Hippocampal formation (tissue), 2 donors: ENCODE measurements at places on chromosomes 7 and 10.

DNA sequence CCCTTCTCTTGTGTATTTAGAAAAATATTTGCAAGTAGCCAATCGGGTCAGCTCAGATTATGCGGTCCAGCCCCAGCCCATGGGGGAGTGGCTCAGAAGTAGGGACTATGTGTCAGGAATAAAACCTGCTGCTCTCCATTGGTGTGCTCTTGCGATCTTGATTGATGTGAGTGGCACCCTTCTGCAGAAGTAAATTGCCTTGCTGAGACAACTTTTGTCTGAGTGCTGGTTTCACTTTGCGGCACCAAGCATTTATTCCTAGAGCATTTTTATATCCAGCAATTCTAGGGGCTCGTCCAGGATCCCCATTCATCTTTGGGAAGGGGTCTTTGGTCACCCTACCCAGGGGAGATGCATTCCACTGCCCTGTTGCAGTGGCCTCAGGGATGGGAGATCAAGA lies 26.1 kb upstream of the FAM221A start:
- DNase-seq, result no peak

GRCh38 chr10:77333610-77334340 lies 303.8 kb downstream of the KCNMA1 start:
- DNase-seq, result no peak

DNA sequence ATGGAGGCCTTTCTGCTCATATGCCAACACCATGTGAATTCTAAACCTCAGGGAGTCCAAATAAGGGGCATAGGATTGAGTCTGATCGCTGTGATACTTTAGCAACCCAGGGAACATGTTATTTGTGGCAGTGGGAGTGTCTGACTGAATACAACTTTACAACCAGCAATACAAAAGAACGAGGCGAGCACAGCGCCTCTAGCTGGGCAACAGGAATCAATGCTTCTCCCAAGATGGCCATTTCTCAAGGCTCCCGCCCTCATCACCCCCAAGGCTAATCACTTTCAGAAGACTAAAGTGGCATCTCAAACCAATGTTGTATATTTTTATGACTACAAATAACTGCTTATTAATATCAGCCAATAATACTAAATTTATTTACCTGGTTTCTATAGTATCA lies 28.1 kb downstream of the YWHAG start:
- no peak for DNase-seq

- no peak for DNase-seq
Measured at GRCh38 chr7:140621401-140622021, 19.1 kb downstream of the DENND2A start.

DNA sequence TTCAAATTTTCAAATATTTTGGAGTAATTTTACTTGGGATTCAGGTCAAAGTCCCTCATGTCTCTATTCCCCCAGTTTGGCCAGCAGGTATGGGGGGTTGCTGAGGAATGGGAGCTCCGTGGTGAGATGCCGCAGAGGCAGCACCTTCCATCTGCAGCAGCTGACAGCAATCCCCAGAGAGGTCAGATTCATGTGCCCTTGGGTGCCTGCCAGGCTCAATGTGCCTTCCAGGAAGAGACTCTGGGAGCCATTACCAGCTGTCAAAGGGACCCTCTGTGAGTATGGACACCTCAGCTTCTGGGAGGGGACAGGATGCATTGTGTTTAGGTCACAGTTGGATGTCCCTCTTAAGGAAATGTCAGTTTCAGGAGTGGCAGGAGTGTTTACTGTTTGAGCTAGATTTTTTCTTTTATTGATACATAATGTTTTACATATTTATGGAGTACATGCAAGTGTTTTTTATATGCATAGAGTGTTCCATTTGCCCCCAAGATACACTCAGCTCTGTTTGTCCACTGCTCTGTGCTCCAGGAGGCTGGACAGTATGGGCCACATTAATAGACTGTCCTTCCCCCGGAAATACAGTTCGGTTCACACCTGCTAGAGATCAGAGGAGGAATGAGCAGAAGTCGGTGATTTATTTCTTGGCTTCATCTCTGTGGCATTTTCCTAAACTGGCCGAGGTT lies 75.3 kb upstream of the GRB10 start:
- DNase-seq, result no peak

GRCh38 chr10:131692686-131693334 lies 208.0 kb upstream of the PPP2R2D start:
- DNase-seq, result no peak

GRCh38 chr10:1605999-1606940 lies 131.1 kb downstream of the ADARB2 start:
- no peak for DNase-seq

- no peak for DNase-seq
Measured at GRCh38 chr10:113585949-113586348, 33.1 kb downstream of the HABP2 start.

- no peak for DNase-seq
Measured at GRCh38 chr7:135151132-135151531, 3.3 kb downstream of the TMEM140 start.

DNA sequence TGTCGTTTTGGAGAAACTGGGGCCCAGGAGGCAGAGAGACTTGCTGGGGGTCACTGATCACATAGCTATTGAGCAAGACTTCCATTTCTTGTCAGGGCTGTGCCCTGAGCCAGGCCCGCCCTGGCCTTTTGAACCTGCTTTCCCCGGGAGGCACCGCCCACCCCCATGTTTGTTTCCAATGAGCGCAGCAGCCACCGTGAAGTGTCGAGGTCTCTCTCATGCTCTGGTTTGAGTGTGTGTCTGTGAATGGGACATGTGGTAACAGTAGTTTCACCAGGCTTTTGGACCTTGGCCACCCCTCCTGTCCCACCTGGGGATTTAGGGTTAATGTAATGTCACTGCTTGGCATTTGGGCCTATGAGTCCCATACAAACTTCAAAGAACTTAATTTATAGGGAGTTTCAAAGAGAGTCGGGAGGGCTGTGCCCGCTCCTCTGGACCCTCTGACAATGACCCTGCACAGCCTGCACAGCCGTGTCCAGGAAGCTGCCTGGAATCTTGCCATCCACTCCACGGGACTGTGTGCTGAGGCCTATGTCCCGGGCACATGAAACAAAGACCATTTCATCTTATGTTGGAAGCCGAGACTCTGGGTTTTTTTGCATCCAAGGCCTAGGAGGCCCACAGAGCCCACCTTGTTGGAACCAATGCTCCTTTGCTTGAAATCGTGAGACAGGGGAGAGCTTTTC lies 6.3 kb downstream of the PRF1 start:
- peak; percentile 54 for DNase-seq

DNA sequence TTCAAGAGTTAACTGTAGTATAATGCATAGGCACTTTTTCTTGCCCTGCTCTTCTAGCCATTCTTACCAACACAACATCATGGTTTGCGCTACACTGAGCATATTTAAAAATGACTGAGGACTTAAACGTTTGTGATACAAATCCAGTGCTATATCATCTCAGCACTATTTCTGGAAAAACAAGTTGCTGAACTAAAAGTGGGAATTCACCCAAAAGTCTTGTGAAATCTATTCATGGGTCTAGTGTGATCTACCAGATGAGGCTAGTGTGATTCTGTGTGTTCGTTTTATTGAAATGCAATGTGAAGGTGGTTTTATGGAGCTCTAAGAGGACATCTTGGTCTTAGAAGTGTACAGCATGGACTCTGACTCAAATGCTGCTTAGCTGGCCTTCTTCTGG lies 584.6 kb upstream of the POM121L12 start:
- DNase-seq, result no peak

DNA sequence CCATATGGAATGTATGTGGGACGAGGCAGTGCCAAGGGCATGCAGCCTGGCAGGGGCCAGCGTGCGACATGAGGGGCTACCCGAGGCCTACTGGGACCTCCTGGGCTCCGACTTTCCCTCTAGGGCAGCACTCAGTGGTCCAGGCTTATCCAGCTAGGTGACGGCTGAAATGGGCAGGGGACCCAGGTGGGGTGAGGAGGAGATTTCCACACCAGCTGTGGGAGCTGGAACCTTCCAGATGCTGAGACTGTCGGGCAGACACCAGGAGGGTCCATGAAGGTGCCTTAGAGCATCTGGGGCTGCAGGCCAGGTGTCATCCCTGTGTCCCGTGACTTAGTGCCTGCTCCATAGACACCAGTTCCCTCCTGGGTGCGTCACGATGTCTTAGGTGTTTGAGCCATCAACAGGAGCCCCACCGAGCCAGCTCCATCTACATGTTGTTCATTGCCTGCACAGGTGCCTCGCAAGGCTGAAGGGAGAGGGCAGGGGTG lies 13.4 kb downstream of the ZNF316 start:
- no peak for DNase-seq

DNA sequence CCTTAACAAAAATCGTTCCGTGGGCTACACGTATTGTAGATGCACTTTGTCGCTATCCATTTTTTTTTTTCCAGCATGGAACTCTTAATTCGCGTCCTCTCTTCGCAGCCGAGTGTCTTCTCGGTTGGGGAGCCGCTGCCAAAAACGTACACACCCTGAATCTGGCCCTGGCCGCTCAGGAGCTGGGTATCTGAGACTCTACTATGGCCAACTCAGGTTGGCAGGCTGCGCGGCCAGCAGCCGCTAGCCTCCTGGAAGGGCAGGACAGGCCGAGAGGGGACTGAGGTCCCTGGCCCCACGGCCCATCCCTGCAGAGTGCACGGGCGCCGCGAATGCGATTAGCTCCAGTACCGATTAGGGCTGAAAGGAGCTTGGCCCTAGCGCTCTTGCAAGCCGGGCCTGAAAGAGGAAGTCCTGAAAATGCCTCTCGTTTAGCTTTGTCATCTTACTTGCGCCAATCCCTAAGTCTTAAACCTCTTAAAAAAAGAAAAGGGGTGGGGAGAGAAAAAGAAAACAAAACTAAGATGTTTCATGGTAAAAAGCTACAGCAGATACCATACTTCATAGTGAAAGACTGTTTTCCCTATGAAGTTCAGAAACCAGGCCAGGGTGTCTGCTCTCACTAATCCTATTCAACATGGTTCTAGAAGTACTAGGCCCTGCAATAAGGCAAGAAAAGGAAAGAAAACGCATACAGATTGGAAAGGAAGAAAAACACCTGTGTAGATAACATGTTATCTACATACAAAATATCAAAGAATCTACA lies 113.2 kb upstream of the RHEB start:
- peak; percentile 20 for DNase-seq

DNA sequence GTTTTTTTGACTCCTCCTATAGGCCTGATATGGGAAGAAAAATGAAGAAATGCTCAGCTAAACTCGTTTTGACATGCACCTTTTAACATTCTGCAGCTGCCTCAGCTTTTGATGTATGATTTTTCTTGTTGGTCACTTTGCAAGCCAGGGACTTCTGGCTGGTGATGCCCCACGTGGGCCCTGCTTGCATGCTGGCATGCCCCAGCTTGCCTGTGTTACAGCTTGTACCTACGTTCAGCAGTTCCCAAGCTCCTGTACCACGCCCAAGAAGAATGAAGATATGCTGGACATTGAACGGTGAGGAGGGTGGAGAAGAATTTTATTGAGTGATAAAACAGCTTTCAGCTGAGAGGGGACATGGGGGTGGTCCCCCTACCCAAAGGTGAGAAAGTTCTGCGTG lies 245.6 kb upstream of the FZD8 start:
- no peak for DNase-seq

DNA sequence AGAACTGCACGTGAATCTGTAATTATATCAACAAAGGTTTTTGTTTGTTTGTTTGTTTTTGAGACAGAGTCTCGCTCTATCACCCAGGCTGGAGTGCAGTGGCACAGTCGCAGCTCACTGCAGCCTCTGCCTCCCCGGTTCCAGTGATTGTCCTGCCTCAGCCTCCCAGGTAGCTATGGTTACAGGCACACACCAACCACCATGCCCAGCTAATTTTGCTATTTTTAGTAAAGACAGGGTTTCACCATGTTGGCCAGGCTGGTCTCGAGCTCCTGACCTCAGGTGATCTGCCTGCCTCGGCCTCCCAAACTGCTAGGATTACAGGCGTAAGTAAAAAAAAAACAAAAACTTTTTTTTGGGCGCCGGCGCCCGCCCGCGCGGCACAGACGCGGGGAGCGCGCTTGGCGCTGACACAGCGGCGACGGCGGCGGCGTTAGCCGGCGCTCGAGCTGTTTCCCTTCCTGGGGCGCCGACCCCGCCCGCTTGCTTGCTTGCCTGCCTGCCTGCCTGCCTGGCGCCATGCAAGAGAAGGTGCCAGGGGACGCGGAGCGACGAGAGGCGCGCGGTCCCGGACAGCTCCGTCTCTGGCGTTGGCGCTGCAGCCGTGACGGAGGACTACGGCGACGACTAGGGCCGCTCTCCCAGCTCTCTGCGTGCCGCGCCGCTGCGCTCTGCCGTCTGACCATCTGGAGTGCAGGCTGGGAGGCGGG lies 171.4 kb upstream of the NUPR2 start:
- no peak for DNase-seq

- DNase-seq, result no peak
Measured at GRCh38 chr7:98162758-98163157, 48.5 kb upstream of the BHLHA15 start.

- DNase-seq, result no peak
Measured at GRCh38 chr10:37067576-37067975, 57.8 kb upstream of the ANKRD30A start.

GRCh38 chr10:103616705-103617601 lies 123.4 kb downstream of the NEURL1 start:
- no peak for DNase-seq

GRCh38 chr7:12434012-12434642 lies 30.5 kb upstream of the VWDE start:
- no peak for DNase-seq

GRCh38 chr7:75711656-75712514 lies 26.9 kb downstream of the HIP1 start:
- no peak for DNase-seq

DNA sequence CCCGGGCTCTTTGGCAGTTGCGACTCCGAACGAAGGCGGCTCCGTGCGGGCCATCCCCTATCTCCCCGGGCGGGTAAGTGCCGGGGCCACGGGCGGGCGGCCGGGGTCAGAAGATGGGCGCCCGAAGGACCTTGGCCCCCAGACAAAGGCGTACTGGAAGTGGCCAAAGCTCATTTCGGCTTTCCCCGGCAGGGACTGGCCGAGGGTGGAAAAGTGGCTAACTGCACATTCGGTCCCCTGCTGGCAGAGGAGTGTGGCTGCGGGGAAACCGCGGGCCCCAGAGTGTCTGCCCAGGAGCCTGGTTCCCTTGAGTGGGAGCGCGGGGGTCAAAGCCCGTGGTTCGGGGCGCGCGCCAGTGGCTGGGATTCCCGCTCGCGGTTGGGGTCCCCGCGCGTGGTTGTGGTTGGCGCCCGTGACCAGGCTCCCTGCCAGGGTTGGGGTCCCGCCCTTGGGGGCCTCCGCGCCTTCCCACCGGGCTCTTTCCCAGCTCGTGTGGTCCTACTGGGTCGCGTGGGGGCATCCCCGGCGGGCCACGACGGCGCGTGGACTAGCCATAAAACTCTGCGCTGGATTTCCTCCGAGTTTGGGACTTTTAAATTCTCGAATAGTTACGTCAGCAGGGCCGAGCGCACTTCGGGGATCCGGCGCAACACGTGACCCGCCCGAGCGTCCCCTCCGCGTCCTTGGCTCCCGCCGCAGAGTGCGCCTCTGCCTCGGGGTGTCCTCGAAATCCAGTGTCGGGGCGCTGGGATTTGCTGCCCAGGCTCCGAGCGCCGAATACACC lies 124.4 kb downstream of the TACC2 start:
- DNase-seq, result peak; percentile 3

GRCh38 chr7:127791446-127792189 lies 139.6 kb downstream of the SND1 start:
- no peak for DNase-seq

- no peak for DNase-seq
Measured at GRCh38 chr7:123844712-123845219, at the start of gene HYAL4. Gene HYAL4, plus strand, starts transcription at chr7:123845169. Its CDS starts 23,105 bp downstream, at chr7:123868274.
